ENCODE measurements at places on chromosomes 11 and 22.
A peak's percentile ranks its signal among the peaks of the same experiment; 100 is the strongest.

DNA sequence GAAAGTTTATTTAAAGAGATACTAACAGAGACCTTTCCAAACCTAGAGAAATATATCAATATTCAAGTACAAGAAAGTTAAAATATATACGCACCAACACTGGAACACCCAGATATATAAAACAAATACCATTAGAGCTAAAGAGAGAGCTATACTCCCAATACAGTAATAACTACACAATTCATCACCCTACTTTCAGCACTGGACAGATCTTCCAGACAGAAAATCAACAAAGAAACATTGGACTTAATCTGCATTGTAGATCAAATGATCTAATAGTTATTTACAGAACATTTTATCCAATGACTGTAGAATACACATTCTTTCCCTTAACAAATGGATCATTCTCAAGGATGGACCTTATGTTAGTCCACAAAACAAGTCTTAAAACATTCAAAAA lies 311.9 kb downstream of the METTL15 start:
- DNase-seq: no peak

- no peak for DNase-seq
Measured at GRCh38 chr11:34915136-34916014, 804 bp downstream of the APIP start.

DNA sequence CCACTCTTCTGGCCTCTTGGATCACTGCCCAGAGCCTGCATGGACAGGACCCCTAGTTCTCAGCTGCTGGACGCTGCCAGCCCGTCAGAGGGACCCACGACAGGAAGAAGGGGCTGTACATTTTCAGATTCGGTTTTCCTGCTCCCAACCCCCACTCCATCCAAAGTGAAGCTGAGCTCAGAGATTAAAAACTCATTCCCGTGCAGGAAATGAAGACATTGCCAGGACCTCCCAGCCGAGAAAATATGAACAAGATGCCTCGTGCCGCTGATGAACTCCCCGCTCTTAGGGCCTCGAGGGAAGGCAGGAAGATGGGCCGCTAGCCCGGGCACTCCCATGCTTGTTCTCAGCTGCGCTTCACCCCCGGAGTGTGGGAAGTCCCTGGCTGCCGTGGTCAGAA lies 36.1 kb downstream of the RPUSD4 start:
- no peak for DNase-seq

GRCh38 chr22:33975841-33976240 lies 55.6 kb upstream of the LARGE1 start:
- no peak for DNase-seq

GRCh38 chr11:30414244-30414643 lies 91.3 kb downstream of the ARL14EP start:
- no peak for DNase-seq

DNA sequence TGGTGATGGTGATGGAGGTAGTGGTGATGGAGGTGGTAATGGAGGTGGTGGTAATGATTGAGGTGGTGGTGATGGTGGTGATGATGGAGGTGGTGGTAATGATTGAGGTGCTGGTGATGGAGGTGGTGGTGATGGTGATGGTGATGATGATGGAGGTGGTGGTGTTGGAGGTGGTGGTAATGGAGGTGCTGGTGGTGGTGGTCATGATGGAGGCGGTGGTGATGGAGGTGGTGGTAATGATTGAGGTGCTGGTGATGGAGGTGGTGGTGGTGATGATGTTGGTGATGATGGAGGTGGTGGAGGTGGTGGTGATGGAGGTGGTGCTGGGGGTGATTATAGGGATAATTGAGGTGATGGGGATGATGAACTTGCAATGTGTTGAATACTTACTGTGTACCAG lies 79.9 kb downstream of the MPPED1 start:
- no peak for DNase-seq

- no peak for DNase-seq
Measured at GRCh38 chr11:17719938-17720795, 796 bp downstream of the MYOD1 start.

GRCh38 chr11:114525682-114526081 lies 34.0 kb downstream of the NXPE1 start:
- no peak for DNase-seq

- DNase-seq: no peak
Measured at GRCh38 chr11:9061807-9062206, 29.6 kb downstream of the SCUBE2 start.

- peak; percentile 50 for DNase-seq
Measured at GRCh38 chr11:104918113-104918824, 20.0 kb upstream of the CASP12 start.

DNA sequence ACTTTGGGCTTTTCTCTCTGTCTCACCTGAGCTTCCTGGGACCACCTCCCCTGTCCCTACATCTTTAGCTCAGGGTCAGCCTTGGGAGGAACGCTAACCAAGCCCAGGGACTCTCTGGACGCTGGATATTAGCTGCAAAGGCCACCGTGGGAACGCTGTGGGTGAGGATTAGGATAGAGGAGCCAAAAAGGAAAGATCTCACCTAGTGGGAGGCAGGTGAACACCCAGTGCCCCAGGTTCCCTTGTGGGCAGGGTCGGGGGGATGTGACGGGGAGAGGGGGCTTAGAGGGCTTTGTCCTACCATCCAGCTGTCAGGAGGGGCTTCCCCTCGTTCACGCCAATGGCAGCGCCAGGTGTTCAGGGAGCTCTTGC lies 50.2 kb downstream of the LINC01488 start:
- DNase-seq: no peak

DNA sequence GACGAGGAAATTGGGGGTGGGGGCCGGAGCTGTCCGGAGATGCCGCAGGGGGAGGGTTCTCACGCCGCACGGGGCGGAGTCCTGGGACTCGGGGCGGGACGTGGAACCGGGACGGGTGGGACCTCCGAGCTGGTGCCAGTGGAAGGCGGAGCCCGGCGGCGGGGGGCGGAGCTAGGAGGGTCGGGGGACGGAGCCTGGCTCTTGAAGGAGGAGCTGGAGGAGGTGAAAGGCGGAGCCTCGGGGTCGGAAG lies 271 bp downstream of the FKBP2 start:
- DNase-seq: peak; percentile 100

DNA sequence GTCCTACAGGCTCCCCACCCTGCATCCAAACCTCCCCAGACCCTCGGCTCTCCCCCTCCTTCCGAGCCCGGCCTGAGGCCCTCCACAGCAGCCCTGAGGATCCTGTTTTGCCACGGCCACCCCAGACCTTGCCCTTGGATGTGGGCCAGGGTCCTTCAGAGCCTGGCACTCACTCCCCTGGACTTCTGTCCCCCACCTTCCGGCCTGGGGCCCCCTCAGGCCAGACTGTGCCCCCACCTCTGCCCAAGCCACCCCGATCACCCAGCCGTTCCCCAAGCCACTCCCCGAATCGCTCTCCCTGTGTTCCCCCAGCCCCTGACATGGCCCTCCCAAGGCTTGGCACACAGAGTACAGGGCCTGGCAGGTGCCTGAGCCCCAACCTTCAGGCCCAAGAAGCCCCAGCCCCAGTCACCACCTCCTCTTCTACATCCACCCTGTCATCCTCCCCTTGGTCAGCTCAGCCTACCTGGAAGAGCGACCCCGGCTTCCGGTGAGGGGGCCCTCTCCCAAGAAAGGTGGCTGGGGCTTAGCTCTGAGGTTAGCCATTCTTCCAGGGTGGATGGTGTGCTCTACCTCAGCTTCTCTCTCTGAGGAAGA lies 2.9 kb downstream of the INPP5J start:
- no peak for DNase-seq

- DNase-seq: no peak
Measured at GRCh38 chr11:131712897-131713296, 342.5 kb downstream of the NTM start.

DNA sequence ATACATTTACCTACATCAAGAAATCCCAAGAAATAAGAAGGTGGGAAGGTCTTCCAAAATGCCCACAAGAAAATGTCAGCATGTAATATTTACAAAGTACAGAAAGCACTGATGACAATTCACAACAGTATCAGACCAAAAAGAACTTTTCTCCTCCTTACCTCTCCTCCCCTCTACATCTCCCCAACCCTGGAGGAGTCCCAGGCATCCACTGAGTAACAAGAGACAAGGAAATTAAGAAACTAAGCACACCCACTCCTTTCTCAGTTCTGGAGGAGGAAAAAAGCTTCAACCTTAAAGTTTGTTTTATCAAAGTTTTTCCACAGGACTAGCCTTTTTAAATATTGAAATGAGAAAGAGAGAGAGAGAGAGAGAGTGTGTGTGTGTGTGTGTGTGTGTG lies 2.0 kb upstream of the SERGEF start:
- DNase-seq: no peak

DNA sequence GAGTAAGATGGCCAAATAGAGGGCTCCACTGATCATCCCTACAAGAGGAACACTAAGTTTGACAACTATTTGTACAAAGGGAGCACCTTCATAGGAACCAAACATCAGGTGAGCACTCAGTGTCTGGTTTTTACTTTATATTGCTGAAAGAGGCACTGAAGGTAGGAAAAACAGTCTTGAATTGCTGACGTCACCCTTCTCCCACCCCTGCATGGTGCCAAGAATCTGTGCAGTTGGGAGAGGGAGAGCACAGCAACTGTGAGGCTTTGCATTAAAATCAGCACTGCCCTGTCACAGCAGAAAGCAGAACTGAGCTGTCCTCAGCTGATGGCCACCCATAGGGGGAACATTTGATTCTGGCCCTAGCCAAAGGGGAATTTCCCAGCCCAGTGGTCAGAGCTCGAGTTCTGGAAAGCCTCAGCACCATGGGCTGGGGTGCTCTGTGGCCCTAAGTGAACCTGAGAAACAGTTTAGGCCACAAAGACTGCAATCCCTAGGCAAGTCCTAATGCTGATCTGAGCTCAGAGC lies 37.9 kb downstream of the PIWIL3 start:
- no peak for DNase-seq

- no peak for DNase-seq
Measured at GRCh38 chr11:72646024-72646423, 28.2 kb downstream of the PDE2A start.

DNA sequence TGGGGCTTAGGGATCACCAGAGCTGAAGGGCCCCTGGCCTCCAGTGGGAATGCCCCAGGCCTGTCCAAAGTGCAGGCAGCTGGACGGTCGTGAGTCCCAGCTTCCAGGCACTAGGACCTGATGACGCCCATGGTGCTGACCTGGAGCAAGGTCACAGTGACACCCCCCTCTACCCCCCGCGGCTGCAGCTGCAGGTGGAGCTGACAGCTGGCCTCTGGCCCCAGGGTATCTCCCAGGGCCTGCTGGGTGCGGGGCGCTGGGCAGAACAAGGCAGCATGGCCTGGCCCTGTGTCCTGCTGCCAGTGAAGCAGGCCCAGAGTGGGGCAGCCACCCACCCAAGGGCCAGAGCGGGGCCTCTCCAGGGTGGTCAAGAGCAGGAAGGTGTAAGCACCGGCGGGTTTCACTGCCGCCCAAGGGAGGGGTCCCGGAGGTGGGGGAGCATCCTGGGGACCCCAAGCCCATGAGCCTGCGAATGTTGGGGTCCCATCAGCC lies 553 bp upstream of the TCIRG1 start:
- no peak for DNase-seq

DNA sequence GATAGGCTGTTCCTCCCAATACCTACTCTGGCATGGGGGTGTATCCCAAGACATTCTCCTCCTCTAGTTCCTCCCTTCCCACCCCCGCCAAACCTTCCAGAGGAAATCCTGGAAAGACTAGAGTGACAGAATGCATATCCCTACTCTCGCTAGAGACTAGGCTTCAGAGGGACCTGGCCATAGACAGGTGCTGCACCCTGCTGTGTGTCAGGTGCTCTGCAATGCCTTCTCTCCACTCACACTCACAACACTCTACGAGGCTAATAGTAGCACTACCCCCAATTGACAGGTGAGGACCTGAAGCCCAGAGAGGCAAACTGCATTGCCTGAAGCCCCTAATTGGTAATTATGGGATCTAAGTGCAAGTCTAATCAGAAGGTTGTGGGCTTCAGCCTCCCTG lies 46.2 kb upstream of the LMO1 start:
- DNase-seq: no peak

GRCh38 chr22:46657655-46657953 lies 37.4 kb downstream of the GRAMD4 start:
- DNase-seq: no peak

- no peak for DNase-seq
Measured at GRCh38 chr11:71255323-71255722, 2.9 kb upstream of the SHANK2 start.

- DNase-seq: peak; percentile 38
Measured at GRCh38 chr22:49975543-49976389, 15.2 kb downstream of the PIM3 start.

- DNase-seq: peak; percentile 62
Measured at GRCh38 chr22:20509344-20510047, 2.1 kb downstream of the MED15 start.

- no peak for DNase-seq
Measured at GRCh38 chr11:5303626-5304025, 1.9 kb upstream of the OR51B4 start.

- no peak for DNase-seq
Measured at GRCh38 chr11:130528298-130529261, 80.1 kb downstream of the ADAMTS15 start.

- DNase-seq: no peak
Measured at GRCh38 chr11:57940044-57940756, 83.5 kb upstream of the OR9Q1 start.

DNA sequence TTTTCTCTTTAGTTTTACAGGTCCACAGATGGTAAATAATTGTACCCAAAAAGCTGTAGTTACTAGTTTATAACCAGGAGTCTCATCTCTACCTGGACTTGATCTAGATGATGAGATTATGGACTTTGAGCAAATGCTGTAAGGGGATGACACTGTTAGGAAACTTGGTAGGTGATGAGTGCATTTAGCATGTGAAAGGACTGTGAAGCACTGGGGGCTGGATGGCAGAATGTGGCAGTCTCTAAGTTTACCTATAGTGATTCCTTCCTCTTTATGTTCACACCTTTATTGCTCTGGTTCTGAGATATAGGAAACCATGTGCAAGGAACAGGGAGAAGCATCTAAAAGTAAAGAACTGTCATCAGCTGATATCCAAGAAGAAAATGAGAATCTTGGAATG lies 230.7 kb upstream of the CHORDC1 start:
- DNase-seq: no peak

DNA sequence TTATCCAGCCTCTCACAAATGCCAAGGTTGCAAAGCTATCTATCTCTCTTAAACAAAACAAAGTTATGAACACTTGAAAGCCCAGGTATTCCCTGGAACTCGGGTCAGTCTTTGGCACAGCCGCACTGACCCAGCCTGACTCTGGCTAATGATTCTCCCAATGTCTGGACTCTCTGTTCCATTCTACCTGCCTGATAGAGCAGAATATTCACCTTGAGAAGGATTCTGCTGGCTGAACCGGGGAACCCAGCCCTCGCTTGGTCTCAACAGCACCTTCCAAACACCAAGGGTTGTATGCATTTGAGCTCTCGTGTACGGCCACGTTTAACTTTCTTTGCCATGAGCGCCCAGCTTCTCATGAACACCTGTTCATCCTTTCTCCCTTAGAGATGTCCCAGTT lies 116.8 kb downstream of the ZBTB16 start:
- no peak for DNase-seq

- DNase-seq: peak; percentile 40
Measured at GRCh38 chr22:37161443-37161842, 11.7 kb upstream of the IL2RB start.
